ENCODE measurements at places on chromosomes 1 and 21.

GRCh38 chr1:178916448-178917174 lies 45.7 kb upstream of the ANGPTL1 start:
- DNase-seq: no peak

DNA sequence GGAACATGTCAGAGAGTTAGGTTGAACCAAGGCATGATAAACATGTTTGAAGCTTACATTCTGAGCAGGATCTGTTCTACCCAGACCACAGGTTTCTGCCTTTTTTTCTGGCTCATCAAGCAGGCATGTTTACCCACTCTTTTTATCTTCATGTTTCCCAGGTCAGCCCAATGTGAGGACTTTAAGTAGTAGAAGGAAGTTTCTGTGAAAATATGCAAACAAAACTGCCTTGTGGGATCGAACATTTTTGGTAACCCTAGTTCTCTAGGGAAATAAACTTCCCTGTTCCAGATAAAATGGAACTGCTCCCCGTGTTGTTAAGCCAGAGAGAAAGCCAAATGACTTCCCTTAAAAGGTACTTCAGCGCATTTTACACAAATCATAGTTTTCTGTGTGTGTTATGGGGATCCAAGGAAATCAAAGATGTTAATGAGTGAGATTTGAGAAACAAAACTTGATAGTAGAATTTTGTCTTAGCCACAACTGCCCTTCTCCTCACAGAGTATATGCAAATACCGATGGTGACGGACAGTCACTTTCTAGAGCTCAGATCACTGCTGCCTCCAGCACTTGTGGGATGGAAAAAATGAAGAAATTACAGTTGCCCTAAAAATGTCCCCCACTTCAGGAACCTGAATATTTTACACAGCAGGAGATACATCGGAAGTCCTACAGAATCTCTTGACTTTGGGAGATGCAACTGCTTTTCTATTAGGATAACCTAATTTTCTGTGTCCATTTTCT lies 765 bp upstream of the HIPK1 start:
- DNase-seq: peak; percentile 56

DNA sequence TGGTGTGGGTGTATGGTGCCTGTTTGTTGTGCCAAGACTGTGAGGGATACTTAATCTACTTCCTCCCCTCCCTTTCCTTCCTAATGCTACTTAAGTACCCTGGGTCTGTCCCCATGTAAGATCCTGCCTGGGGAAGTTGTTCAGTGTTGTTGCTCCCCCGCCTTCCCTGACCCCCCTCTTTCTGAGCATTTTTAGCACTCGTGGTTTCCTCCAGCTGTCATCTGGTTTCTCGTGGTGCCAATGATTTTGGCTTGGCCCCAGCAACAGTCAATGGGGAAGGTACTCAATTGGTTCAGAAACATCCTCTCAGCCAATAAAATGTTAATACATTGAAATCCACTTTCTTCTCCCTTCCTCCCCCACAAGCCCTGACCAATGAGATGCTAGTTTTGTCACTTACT lies 8.0 kb upstream of the B4GALT3 start:
- peak; percentile 61 for DNase-seq

GRCh38 chr1:159881622-159882526 lies 18.1 kb downstream of the CFAP45 start:
- peak; percentile 94 for DNase-seq

DNA sequence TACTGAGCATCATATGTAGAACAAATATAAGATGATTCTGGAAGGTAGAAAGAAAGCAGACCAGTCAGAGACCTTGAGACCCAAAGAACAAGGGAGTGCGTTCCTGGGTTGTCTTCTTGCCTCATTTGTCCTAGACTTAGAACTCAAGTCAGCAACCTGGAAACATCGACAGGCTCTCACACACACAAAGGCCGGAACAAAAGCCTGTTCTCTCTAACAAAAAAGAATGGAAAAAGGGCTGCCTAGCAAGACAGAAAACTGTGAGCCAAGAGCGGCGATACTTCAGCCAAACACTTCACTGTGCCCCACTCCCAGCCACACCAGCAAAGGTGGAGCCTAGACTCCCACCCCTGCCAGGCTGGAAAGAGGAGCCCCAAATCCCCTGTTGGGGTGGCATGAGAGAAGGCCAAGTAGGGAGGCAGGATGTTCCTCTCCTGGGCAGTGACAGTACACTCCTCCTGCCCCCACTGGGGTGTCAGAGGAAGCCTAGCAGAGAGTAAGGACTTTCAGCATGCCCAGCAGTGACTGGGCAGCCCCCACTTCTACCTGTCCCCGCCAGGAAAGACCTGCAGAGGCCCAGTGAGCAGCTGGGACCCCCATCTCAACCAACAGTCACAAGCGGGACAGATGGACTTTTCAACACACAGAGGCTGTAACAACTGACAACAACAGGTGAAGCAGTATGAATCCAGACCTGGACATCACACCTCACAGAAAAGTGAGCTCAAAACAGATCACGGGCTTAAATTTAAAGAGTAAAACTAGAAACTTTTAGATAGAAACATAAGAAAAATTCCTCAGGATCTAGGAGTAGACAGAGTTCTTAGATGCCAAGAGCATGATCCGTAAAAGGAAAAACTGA lies 33.0 kb downstream of the MRAP start:
- no peak for DNase-seq

DNA sequence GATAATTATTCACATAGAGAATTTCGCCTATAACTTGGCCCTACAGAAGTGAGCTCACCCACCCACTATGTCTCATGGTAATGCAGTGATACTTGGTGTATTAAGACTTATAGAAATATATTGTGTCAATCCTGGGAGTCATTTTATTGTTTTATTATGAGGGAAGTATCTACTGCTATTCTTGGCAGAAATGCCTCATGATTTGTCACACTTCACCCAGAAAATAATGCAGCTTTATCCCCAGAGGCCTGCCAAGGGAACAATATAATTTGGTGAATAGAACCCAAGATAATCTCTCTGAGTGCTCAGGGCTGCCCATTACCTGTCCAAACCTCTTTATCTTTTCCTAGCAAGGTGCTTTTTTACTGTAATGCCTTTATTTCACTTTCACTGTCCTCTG lies 98.0 kb downstream of the ZP4 start:
- no peak for DNase-seq

- DNase-seq: no peak
Measured at GRCh38 chr1:10735563-10736305, 60.7 kb downstream of the CASZ1 start.

DNA sequence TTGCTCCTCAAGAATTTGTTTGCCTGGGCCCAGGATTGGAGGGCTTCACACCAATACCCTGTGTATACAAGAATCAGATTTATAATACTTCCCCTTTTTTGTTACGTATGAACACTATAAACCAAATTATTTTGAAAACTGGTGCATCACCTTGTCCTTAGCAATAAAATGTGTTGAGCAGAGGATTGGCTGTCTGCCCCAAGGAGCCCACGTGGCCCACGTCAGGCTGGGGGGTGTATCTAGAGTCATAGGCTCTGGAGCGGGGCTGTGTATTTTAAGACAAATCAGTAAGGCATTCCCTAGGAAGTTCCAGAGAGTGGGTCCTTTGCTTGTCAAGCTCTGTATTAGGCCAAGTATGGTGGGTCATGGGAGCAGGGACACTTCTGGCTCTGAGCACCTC lies 2.0 kb upstream of the ST3GAL3 start:
- peak; percentile 42 for DNase-seq

DNA sequence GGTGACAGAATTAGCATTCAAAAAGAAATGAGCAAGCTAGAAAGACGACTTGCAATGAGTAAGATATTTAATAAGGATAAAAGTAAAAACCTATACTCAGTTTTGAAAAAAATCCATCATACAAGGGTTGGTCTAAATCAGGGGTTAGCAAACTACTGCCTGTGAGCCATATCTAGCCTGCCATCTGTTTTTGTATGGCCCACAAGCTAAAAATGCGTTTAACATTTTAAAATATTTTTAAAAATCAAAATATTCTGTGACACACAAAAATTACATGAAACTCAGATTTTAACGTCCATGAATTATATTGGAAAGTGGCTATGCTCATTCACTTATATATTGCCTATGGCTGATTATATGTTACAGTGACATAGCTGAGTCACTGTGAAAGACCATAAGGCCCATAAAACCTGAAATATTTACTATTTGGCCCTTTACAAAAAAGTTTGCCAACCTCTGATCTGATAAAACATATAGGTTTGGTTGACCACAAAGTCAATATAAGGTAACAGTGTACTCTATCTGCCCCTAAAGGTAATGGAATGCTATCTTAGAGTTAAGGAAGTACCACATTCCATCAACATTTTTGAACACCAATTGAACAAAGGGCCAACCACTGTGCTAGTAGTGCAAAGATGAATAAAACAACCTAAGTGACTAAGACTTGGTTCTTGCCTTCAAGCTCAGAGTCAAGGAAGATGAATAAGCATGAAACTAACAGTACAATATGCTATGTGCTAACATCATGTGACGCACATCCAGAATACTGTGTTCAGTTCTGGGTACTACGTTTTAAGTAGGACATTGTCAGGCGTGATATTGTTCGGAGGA lies 3.2 kb downstream of the IFT25 start:
- DNase-seq: no peak

DNA sequence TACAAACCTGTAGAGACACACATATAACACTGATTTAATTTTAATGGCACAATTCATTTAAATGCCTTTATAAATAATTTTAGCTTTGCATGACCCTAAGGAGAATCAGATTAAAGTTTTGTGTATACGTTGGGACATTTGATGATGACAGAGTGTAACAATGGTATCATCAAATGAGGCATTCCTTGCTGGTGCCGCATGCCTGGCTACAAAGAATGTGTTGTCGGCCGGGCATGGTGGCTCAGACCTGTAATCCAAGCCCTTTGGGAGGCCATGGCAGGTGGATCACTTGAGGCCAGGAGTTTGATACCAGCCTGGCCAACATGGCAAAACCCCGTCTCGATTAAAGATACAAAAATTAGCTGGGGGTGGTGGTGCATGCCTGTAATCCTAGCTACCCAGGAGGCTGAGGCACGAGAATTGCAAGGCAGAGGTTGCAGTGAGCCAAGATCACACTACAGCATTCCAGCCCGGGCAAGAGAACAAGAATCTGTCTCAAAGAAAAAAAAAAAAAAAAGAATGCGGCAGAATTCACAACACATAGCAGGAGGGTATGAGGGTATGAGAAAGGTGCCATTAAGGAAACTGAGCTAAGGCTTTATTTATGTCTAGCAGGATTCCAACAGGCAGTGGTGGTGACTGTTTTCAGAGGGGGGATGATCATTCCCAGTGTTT lies 58.9 kb downstream of the PTPN14 start:
- DNase-seq: peak; percentile 52

All from GM23248 (cell line).